ENCODE measurements at places on chromosomes 11 and 22. TPM values are rescaled to one million over a fixed set of nuclear protein-coding genes. Genes with fewer than 3 reads are reported as not detected.

DNA sequence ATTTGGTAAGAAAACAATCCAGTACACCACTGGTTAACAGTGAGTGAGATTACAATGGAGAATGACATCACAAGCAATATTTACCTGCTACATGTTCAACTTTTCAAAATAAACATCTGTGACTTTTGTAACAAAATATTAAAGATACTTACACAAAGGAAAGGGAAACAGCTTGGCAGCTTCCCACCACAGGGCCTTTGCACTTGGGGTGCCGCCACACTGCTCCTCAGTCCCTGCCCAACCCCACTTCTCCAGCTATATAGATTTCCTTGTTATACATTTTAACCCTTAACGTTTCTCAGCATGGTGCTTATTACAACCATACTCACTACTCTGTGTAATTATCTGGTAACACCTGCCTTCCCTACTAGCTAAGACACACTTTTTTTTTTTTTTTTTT is 10.9 kb downstream of the KMT5B start:
- H3K27me3 ChIP-seq: no peaks in the 10 kb centered on the region
- no peak overlapping the region for H3K27ac ChIP-seq
- no peak overlapping the region for H3K4me3 ChIP-seq
- DNase-seq: no peak
- peaks cover 29% of the 10 kb centered on the region for H3K4me1 ChIP-seq

DNA sequence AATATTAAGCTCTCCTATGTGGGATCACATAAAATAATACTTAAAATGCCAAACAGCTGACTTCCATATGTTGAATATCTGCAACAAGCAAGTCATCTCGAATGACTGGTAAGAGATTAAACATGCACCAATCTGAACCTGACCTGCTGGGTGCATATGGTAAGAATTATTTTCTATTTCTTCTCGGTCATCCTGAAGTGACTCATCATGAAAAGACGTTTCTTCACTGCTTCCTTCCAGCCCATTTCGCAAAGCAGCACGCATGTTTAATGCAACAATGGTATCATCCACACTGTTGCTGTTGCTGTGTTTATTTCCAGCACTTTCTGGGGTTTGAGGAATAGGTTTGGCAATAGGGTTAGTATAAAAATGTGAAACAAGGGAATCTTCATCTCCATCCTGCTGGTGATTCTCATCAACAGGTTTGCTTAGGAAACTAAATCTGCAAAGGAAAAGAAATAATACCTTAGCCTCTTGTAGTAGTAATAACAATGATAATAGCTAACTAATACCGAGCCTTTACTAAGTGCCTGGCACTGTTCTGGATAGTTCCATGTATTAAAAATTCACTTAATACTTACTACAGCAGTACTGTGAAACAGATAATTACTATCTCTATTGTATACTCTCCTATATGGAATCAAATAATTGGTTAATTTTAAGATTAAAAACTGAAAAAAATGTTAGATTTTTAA is 52.0 kb upstream of the CHRNA10 start:
- no peaks in the 10 kb centered on the region for H3K27me3 ChIP-seq
- no peak for DNase-seq
- H3K27ac ChIP-seq: no peak overlapping the region
- peaks cover 40% of the 10 kb centered on the region for H3K36me3 ChIP-seq

SEC14L2 gene
- total RNA-seq: 9.6 TPM

IL18 gene
- 0.94 TPM for total RNA-seq

ESAM gene
- total RNA-seq: 3.6 TPM

DNA sequence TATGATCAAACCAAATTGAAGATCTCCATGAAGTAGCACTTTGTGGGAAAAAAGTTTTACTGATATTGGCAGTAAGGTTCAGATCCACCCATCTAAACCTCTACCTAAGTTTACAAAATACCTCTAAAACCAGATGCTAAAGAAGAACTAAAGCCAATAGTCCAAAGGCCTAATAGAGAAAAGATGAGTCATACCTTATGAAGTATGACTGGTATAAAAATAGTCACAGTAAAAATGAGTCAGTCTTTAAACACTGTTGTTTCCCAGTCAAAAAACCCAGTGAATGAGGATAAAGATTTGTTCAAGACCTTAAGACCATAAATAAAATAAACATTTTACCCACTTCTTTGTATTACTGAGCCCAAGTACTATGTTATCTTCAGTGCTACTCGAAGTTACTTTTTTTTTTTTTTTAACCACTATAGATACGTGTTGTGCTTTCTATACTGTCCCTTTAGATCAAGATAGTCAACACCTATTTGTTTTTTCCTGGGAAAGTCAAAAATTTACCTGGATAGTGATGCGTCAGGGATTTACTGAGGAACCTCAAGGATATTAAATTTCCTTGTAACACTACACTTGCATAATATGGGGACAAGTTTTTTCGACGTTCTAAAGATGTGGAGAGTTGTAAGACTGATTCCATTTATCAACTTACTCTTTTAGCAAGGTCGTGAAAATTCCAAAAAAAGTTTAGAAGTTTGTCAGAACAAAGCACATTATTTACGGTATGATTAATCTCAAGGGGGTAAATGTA is 87.3 kb downstream of the CCDC73 start:
- H3K4me3 ChIP-seq: no peak overlapping the region
- H3K27ac ChIP-seq: peak overlapping the region; percentile 18
- no peak for DNase-seq
- no peaks in the 10 kb centered on the region for H3K36me3 ChIP-seq
- H3K27me3 ChIP-seq: peaks cover 3% of the 10 kb centered on the region

YAP1 gene
- total RNA-seq: 199 TPM

GRCh38 chr22:49827853-49828598 is at the start of gene BRD1:
Gene BRD1, minus strand, starts transcription at chr22:49827873. Its CDS starts 3,556 bp downstream, at chr22:49824317.
- peaks cover 3% of the 10 kb centered on the region for H3K27me3 ChIP-seq
- peak within 1 kb of the TSS; percentile 91 for H3K4me3 ChIP-seq
- H3K27ac ChIP-seq: peak within 1 kb of the TSS; percentile 92
- peaks cover 14% of the 10 kb centered on the region for H3K36me3 ChIP-seq
- H3K4me1 ChIP-seq: peaks cover 28% of the 10 kb centered on the region

- H3K4me3 ChIP-seq: no peak overlapping the region
- DNase-seq: no peak
- peaks cover 4% of the 10 kb centered on the region for H3K27me3 ChIP-seq
- no peaks in the 10 kb centered on the region for H3K4me1 ChIP-seq
- no peak overlapping the region for H3K27ac ChIP-seq
These were observed 313.5 kb upstream of the CHORDC1 start for GRCh38 chr11:90536301-90536700.

ZNF214 gene
- 6.3 TPM for total RNA-seq

DNA sequence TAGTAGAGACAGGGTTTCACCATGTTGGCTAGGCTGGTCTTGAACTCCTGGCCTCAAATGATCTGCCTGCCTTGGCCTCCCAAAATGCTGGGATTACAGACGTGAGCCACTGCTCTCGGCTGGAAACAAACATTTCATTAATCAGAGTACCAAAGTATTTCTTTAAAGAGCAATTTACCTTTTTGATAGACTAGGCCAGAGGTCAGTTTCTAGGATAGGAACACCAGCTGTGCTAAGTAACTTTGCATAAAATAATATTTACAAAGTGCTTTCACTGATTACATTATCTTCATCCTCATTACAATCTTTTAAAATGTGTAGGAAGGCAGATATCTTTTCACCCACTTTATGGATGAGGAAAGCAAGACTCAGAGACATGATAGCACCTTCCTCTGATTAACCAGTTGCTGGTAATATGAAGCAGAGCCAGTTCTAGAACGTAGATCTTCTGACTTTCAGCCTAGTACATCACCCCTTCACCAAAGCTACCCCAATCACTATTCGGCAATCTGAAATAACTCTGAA is 355.2 kb downstream of the SOX6 start:
- H3K4me3 ChIP-seq: no peak overlapping the region
- peaks cover 21% of the 10 kb centered on the region for H3K4me1 ChIP-seq
- no peaks in the 10 kb centered on the region for H3K36me3 ChIP-seq
- DNase-seq: no peak
- no peaks in the 10 kb centered on the region for H3K27me3 ChIP-seq

DNA sequence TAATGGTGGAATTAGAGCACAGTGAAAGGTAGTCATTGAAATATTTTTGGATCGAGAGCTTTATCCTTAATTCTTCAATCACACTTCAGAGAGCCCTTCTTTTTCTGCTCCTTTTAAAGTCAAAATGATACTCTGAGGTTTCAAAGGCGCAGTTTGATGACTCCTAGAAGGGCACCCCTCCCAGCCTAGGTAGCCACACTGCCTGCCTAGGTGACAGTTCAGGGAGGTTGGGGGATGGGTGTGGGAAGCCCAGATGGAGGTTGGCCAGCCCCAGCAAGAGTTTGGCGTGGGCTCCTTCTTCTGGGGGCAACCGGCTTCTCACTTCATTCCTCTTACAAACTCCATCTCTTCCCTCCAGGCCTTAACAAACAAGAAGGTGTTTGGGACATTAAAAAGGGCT is 28.6 kb upstream of the PHF21A start:
- H3K36me3 ChIP-seq: no peaks in the 10 kb centered on the region
- no peak for DNase-seq
- no peak overlapping the region for H3K27ac ChIP-seq
- H3K4me1 ChIP-seq: no peaks in the 10 kb centered on the region
- no peak overlapping the region for H3K4me3 ChIP-seq
- peaks cover 33% of the 10 kb centered on the region for H3K27me3 ChIP-seq

SPECC1L gene
- total RNA-seq: 68.7 TPM

DNA sequence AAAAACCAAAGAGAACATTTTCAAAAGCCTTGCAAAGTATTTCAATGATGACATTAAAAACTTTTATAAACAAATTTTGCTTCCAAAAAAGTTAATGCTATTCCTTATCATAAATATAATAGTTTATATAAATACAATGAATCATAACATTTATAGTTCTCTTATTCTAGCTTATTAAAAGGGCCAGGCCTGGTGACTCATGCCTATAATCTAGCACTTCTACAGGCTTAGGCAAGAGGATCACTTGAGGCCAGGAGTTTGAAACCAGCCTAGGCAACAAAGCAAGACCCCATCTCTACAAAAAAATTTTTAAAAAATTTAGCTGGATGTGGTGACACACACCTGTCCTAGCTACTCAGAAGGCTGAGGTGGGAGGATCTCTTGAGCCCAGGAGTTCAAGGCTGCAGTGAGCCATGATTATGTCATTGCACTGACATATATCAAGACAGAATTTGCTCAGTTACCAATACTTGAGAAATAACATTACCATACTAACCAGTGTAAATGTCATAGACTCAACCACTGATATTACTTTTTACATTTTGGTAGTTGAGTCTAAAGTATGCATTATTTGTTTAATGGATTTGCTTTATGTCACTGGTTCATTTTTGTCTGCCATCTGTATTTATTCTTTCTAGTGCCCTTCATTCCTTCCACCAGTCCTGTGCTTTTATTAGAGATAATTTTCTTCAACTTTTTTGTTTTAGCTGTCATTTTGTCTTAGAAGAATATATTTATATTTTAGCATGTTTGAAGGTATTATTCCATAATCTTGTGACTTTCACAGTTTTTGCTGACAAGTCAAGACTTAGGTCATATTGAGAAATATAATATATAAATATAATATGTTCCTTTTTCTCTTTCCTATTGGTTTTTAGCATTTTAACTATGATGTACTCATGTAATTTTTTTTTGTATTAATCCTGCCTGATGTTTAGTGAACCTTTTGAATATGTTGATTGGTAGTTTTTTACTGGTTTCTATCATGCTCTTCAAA is 56.2 kb downstream of the CYP2R1 start:
- no peak for DNase-seq
- H3K36me3 ChIP-seq: peaks cover 5% of the 10 kb centered on the region
- H3K27me3 ChIP-seq: no peaks in the 10 kb centered on the region
- no peak overlapping the region for H3K4me3 ChIP-seq
- H3K27ac ChIP-seq: no peak overlapping the region
- no peaks in the 10 kb centered on the region for H3K4me1 ChIP-seq

IGSF9B gene
- total RNA-seq: 10.6 TPM

FGF19 gene
- total RNA-seq: 3.5 TPM

GRCh38 chr11:2576111-2576510 is 123.7 kb downstream of the KCNQ1OT1 start:
- no peaks in the 10 kb centered on the region for H3K27me3 ChIP-seq
- no peaks in the 10 kb centered on the region for H3K4me1 ChIP-seq

TBX10 gene
- not detected for total RNA-seq

- peaks cover 23% of the 10 kb centered on the region for H3K27me3 ChIP-seq
- H3K36me3 ChIP-seq: no peaks in the 10 kb centered on the region
- peak overlapping the region; percentile 5 for H3K4me3 ChIP-seq
- peak overlapping the region; percentile 31 for H3K27ac ChIP-seq
- H3K4me1 ChIP-seq: peaks cover 49% of the 10 kb centered on the region
- no peak for DNase-seq
These were observed 384.5 kb downstream of the AASDHPPT start for GRCh38 chr11:106461839-106462545.

GRCh38 chr11:35624781-35625180 is 6.5 kb downstream of the FJX1 start:
- peaks cover 7% of the 10 kb centered on the region for H3K27me3 ChIP-seq
- peaks cover 53% of the 10 kb centered on the region for H3K4me1 ChIP-seq
- H3K36me3 ChIP-seq: no peaks in the 10 kb centered on the region
- H3K27ac ChIP-seq: no peak overlapping the region
- no peak overlapping the region for H3K4me3 ChIP-seq

DNA sequence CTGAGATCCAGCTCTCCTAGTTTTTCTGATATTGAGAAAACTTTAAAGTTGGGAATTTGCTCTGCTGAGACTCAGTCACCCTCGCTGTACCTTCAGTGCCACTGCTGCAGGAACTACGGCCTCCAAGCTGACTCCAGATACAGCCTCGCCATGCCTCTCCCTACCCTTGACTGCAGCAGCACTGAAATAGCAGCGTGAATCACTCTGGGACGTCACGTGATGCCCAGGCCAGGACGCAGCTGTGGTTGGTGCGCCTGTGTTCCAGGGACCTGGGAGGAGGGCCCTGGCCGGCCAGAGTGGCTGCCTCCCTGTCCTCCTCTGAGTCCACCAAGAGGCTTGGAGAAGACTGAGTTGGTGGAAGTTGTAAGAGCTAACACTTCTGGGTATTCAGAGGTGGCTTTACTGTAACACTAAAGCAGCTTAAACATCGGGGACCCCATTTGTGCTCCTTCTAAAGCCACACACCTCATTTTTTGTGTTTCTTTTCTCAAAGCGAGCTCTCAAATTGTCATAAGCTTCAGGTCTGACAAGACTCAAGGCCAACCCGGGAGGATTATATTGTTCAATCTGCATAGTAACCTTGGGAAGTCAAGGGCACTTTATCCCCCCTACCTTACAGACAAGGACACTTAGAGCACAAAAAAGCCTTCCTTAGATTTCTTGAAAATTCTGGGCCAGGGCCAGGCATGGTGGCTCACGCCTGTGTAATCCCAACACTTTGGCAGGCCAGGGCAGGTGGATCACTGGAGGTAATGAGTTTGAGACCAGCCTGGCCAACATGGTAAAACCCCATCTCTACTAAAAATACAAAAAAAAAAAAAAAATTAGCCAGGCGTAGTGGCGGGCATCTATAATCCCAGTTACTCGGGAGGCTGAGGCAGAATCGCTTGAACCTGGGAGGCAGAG is 4.2 kb upstream of the STIP1 start:
- peak overlapping the region; percentile 86 for H3K27ac ChIP-seq
- peaks cover 9% of the 10 kb centered on the region for H3K36me3 ChIP-seq
- DNase-seq: peak; percentile 79
- no peaks in the 10 kb centered on the region for H3K27me3 ChIP-seq
- H3K4me1 ChIP-seq: peaks cover 22% of the 10 kb centered on the region
- peak overlapping the region; percentile 72 for H3K4me3 ChIP-seq
